ENCODE measurements at places on chromosomes 16 and 17. TPM values are rescaled to one million over a fixed set of nuclear protein-coding genes. Genes with fewer than 3 reads are reported as not detected.

- DNase-seq = no peak
- H3K27me3 ChIP-seq = no peaks in the 10 kb centered on the region
- H3K27ac ChIP-seq = no peak overlapping the region
- peaks cover 2% of the 10 kb centered on the region for H3K4me1 ChIP-seq
Observed at GRCh38 chr16:75660726-75661302, 13.2 kb downstream of the TERF2IP start.

DNA sequence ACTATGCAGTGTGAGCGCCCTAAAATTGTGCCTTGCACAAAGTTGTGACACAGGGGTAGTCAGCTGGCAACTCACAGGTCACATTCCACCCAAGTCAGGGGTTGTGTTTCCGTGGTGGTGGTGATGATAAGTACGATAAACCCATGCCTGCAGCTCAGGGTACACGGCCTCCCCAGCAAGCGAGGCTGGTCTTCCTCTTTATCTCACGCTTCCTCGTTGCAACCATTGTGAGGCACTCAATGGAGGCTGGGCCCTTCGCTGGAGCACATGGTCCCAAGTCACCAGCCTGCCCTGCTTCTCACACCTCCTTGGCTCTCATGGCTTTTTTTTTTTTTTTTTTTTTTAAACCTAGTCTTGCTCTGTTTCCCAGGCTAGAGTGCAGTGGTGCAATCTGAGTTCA, 307.5 kb downstream of the CPPED1 start:
- H3K27ac ChIP-seq = no peak overlapping the region
- H3K36me3 ChIP-seq = no peaks in the 10 kb centered on the region
- no peaks in the 10 kb centered on the region for H3K4me1 ChIP-seq

Gene RHBDL1
- total RNA-seq = 5.2 TPM

Gene SMIM36
- total RNA-seq = not detected

GRCh38 chr17:81396722-81397313, 1.6 kb downstream of the BAHCC1 start:
- peak overlapping the region; percentile 78 for H3K4me3 ChIP-seq
- peak; percentile 42 for DNase-seq
- H3K27ac ChIP-seq = peak overlapping the region; percentile 94
- peaks cover 4% of the 10 kb centered on the region for H3K27me3 ChIP-seq
- H3K36me3 ChIP-seq = peaks cover 2% of the 10 kb centered on the region

- no peak for DNase-seq
- H3K27me3 ChIP-seq = no peaks in the 10 kb centered on the region
- no peak overlapping the region for H3K4me3 ChIP-seq
- peaks cover 26% of the 10 kb centered on the region for H3K36me3 ChIP-seq
Observed at GRCh38 chr16:30665155-30665829, 7.1 kb downstream of the FBRS start.

- H3K36me3 ChIP-seq = no peaks in the 10 kb centered on the region
- H3K27me3 ChIP-seq = peaks cover 22% of the 10 kb centered on the region
- H3K4me3 ChIP-seq = no peak overlapping the region
- no peak for DNase-seq
Observed at GRCh38 chr16:88406096-88407041, 23.6 kb downstream of the ZNF469 start.

GRCh38 chr17:81434072-81434471, 38.8 kb downstream of the BAHCC1 start:
- H3K36me3 ChIP-seq = no peaks in the 10 kb centered on the region
- H3K4me1 ChIP-seq = no peaks in the 10 kb centered on the region
- H3K27me3 ChIP-seq = no peaks in the 10 kb centered on the region

- H3K27me3 ChIP-seq = no peaks in the 10 kb centered on the region
- no peak overlapping the region for H3K27ac ChIP-seq
- no peak for DNase-seq
- H3K36me3 ChIP-seq = peaks cover 1% of the 10 kb centered on the region
- H3K4me3 ChIP-seq = no peak overlapping the region
- peaks cover 19% of the 10 kb centered on the region for H3K4me1 ChIP-seq
Observed at GRCh38 chr17:57499648-57500049, 243.3 kb downstream of the MSI2 start.

Gene GNGT2
- not detected for total RNA-seq

DNA sequence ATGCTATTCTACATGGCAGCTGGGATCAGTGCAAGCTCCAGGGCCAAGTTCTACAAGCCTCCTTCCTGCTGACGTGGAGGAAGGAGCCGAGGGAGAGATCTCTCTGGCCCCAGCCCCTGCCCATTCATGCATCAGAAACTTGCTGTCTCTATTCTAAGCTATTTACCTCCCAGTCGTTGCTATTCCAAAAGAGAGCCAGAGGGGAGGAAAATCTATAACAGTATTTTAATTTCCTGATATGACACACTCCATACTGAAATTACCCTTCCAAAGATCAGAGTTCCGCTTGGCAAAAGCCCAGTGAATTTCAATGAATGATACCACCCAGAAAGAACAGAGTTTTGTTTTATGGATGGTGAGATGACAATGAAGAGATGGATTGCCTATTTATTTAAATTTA, 133.4 kb downstream of the GRIN2A start:
- peaks cover 2% of the 10 kb centered on the region for H3K36me3 ChIP-seq
- H3K4me3 ChIP-seq = no peak overlapping the region
- H3K4me1 ChIP-seq = peaks cover 16% of the 10 kb centered on the region
- no peak overlapping the region for H3K27ac ChIP-seq
- no peak for DNase-seq

GRCh38 chr16:77758046-77758445, 30.3 kb upstream of the VAT1L start:
- H3K4me1 ChIP-seq = peaks cover 2% of the 10 kb centered on the region
- H3K27me3 ChIP-seq = peaks cover 7% of the 10 kb centered on the region
- no peak for DNase-seq
- no peaks in the 10 kb centered on the region for H3K36me3 ChIP-seq
- no peak overlapping the region for H3K4me3 ChIP-seq

DNA sequence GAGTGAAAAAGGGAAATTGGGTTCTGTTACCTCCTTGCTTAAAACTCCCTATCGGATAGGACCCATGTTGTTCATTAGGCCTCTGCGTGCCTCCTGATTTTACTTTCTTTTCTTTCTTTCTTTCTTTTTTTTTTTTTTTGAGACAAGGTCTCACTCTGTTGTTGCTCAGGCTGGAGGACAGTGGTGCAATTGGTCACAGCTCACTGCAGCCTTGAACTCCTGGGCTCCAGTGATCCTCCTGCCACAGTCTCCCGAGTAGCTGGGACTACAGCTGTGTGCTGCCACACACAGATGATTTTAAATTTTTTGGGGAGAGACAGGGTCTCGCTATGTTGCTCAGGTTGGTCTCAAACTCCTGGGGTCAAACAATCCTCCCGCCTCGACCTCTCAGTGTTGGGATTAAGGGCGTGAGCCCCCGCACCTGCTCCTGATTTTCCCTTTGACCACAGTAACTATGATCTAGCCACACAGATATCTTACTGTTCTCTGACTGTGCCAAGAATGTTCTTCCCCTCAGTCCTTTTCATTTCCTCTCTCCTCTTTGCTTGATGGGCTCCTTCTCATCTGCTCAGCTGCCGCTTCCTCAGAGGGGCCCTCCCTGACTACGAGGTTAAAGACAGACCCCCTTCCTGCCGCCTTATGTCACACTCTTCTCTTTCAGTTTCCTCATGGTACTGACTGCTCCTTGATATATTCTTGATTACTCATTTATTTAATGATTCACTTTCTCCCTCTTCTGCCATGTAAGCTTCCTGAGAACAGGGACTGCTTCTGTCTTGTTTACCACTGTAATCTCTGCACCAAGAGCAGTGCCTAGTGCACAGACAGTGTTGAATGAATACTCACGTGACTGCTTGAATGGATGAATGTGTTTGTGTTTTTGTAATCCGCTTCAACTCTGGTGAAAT, 44.3 kb downstream of the LCMT1 start:
- no peak for DNase-seq
- no peak overlapping the region for H3K4me3 ChIP-seq
- peak overlapping the region; percentile 33 for H3K27ac ChIP-seq
- H3K36me3 ChIP-seq = peaks cover 25% of the 10 kb centered on the region
- no peaks in the 10 kb centered on the region for H3K4me1 ChIP-seq

- H3K4me1 ChIP-seq = peaks cover 2% of the 10 kb centered on the region
- no peak overlapping the region for H3K4me3 ChIP-seq
- no peak overlapping the region for H3K27ac ChIP-seq
- H3K27me3 ChIP-seq = no peaks in the 10 kb centered on the region
Observed at GRCh38 chr16:15899538-15900100, 11.2 kb upstream of the CEP20 start.

Gene EFCAB13
- 5.2 TPM for total RNA-seq

- no peak for DNase-seq
- no peak overlapping the region for H3K4me3 ChIP-seq
- H3K4me1 ChIP-seq = peaks cover 4% of the 10 kb centered on the region
Observed at GRCh38 chr16:10297341-10298006, 88.4 kb upstream of the ATF7IP2 start.

- no peak for DNase-seq
- no peaks in the 10 kb centered on the region for H3K36me3 ChIP-seq
- no peak overlapping the region for H3K27ac ChIP-seq
- peaks cover 6% of the 10 kb centered on the region for H3K4me1 ChIP-seq
- peaks cover 47% of the 10 kb centered on the region for H3K27me3 ChIP-seq
Observed at GRCh38 chr17:43917348-43918025, 10.2 kb upstream of the MPP2 start.

Gene CDK3
- 21.6 TPM for total RNA-seq

Gene PRSS33
- total RNA-seq = 0.27 TPM
